ENCODE measurements at places on chromosomes 11 and 22. TPM values are rescaled to one million over a fixed set of nuclear protein-coding genes. Genes with fewer than 3 reads are reported as not detected.
A peak's percentile ranks its signal among the peaks of the same experiment; 100 is the strongest.

GRCh38 chr11:108035690-108036089, 27.0 kb downstream of the CUL5 start:
- DNase-seq = no peak

DNA sequence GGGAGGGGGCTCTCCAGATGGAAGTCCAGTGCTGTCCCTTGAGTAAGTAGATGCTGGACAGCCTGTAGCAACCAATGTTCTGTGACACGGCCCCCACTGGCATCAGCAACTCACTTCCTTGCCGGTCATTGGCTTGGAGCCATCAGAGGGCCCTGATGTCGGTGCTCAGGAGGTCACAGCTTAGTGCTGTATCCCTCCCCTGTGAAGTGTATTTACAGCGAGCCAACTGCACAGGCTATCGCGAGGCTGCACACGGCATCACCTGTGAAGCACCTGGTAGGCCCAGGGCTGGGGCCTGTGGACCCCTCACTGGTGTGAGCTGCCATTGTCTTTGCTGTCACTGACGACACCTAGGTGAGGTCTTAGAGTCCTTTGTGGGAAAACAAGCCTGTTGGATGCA, 13.4 kb upstream of the ACR start:
- no peak for DNase-seq

GRCh38 chr11:2666401-2666741, 33.4 kb downstream of the KCNQ1OT1 start:
- no peak for DNase-seq

GRCh38 chr11:120224972-120225909, 14.4 kb downstream of the OAF start:
- no peak for DNase-seq

DNA sequence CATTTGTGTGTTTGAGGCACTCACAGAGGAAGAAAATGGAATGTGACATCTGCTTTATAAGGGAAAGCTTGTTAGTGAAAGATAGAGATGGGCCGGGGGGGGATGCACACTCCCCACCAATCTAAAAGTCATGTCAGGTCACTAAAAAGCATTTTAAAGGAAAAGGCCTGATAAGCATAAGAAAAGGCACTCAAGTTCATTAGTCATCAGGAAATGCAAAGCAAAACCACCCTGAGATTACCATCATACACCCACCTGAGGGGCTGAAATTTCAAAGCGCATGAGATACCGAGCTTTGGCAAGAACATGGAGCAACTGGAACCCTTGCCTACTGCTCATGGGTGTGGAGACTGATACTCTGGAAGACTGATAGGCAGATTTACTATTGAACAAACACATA, 77.9 kb upstream of the ANO1 start:
- no peak for DNase-seq

- no peak for DNase-seq
Measured at GRCh38 chr11:77724636-77725035, 87.0 kb upstream of the CLNS1A start.

GRCh38 chr22:29470159-29470855, 9.7 kb upstream of the NEFH start:
- peak; percentile 48 for DNase-seq

DNA sequence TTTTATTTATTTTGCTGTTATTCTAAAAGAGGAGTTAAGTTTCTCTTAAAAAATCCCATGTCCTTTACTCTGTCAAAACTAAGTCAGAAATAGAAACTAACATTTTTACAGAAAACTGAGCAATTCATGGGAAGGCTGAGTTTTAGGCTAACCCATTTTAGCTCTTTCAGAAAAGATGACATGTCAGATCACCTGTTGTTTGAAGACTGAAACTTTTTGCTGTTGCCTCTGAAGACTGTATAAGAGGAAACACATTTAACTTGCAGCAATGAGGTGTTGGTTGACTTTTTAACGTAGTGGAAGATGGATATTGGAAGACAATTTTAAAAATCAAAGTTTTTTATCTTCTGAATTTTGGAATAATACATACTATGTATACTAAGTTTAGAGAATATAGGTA, 115.4 kb downstream of the METTL15 start:
- no peak for DNase-seq

- DNase-seq = no peak
Measured at GRCh38 chr11:61940466-61940865, 9.7 kb upstream of the BEST1 start.

DNA sequence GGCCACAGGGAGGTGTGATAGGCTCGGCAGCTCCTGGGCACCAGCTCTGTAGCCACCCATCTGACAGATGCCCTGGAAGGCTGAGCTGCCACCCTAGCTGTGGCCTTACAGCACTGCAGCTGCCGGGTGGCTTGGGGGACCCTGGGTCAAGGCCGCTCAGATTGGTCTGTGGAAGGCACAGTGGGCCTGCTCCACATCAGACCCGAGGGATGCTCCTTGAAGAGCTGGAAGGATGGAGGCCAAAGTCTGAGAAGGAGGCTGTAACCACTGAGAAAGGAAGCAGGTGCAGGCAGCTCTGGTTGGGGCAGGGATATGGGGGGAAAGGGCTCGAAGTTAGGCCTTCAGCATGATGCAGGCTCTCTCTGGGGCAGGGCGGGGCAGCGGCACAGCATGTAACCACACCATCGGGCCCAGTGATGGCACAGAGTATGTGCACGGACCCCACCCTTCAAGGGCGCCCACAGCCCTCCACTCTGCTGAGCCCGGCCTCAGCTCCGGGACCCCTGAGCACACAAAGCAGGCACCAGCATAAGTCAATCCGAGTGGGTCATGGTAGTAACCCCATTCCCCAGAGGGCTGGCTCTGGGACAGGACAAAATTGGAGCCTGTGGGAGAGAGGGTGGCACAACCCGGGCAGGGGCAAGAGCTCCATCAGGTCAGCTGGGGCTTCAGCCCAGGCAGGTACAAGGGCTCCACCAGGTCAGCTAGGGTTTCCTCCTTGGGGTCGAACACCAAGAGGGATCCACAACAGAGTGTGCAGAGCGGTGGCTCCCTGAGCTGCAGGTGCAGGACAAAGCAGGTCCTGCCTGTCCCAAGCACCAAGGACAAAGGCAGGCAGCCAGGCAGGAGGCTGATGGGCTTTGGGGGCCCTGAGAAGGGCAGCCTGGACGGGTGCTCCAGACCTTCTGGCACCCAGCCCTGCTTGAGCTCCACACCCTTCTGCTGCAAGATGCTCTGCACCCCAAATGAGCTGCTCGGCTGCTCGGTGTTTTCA, 1511.1 kb downstream of the BRD1 start:
- DNase-seq = no peak

DNA sequence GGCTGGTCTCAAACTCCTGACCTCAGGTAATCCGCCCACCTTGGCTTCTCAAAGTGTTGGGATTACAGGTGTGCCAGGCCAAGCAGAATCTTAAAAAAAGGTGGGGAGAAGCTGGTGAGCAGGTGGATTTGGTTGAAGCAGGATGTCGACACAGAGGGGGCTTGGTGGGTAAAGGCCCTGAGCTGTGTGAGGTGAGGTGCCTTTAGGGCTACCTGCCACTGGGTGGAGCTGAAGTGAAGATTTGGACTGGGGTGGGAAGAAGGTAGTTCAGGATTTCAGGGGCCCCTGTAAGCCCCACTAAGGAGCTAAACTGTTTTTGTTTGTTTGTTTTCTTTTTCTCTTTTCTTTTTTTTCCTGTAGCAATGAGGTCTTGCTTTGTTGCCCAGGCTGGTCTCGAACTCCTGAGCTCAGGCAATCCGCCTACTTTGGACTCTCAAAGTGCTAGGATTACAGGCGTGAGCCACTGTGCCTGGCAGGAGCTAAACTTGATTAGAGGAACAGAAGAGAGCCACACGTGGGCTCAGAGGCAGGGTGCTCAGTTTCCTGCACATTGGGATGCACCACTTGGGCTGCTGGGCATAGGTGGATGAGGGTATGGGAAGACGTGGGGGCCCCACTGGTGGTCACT, 6.0 kb downstream of the P2RX6 start:
- no peak for DNase-seq

DNA sequence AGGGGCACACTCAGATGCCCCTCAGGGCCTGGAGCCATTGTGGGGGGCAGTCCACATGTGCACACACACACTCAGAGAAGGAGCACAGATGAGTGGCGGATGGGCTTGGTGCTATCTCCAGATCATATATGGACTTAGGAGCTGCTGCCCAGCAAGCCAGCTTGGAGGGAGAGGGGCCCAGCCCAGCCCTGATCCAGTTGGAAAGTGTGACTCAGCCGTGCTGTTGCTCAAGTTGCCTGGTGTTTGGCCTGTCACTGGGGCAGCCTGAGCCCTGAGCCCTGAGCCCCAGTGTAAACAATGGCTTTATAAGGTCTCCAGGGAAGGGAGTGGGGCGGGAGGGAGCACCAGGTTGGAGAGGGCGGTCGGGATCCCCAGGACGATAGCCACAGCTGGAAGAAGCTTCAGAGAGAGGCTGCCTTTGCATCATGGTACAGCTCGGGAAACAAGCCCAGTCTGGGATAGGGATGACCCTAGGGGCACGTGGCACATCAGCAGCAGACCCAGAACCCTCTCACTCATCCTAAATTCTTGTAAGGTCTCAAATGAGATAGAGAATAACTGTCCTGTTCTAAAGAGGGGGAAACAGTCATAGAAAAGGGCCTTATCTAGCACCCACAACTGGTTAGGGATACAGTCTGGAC, 4.8 kb downstream of the SELENOM start:
- no peak for DNase-seq

DNA sequence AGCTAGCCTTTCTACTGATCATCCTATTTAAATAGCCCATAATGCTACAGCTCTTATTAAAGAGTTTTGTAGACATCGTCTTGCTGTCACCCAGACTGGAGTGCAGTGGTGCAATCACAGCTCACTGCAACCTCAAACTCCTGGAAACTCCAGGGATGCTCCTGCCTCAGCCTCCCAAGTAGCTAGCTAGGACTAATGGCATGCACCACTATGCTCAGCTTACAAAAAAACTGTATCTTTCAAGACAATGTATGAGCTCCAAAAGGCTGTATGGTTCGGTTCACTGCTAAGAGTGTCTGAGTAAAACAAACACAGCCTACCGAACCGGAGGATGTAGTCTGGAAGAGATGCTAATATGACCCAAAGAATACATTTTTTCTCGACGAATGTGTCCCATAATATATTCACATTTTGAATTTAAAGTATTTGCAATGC, 2.6 kb downstream of the TAF1D start:
- DNase-seq = no peak

GRCh38 chr11:6646071-6646470, 9.5 kb downstream of the DCHS1 start:
- DNase-seq = no peak

GRCh38 chr22:46854125-46854870, 91.8 kb downstream of the TBC1D22A start:
- DNase-seq = no peak

GRCh38 chr11:45859661-45860140, 12.4 kb downstream of the CRY2 start:
- no peak for DNase-seq

DNA sequence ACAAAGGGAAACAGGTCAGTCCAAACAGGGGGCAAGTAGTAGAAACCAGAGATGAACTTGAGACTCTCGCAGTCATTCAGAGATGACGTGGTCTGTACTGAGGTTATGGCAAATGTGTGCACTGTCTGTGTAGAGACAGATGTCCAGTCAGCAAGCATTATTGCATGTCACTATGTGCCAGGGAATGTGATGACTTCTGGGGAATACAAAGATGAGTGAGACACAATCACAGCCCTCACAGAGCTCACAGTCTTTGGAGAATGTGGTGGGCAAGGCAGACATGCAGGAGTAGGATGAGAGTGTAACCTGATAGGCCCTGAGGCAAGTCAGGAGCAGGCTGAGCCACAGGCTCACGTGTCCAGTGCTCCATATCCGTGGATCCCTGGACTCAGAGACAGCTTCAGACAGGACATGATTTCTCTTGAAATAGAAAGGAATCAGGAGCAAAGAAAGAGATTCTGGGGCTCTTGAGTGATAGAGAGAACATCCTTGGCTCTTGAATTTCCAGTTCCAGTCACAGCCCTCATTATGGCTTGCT, 550.7 kb downstream of the ETS1 start:
- DNase-seq = no peak

DNA sequence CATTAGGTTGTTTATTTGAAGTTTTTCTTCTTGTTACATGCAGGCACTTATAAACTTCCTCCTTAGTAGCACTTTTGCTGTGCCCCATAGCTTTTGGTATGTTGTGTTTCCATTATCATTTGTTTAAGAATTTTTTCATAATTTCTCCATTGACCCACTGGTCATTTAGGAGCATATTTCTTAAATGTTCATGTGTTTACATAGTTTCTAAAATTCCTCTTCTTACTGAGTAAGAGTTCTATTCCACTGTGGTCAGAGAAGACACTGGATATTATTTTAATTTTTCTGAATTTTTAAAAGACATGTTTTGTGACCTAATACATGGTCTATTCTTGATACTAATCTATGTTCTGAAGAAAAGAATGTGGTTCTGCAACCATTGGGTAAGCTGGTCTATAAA, 333.0 kb downstream of the DDX10 start:
- no peak for DNase-seq

DNA sequence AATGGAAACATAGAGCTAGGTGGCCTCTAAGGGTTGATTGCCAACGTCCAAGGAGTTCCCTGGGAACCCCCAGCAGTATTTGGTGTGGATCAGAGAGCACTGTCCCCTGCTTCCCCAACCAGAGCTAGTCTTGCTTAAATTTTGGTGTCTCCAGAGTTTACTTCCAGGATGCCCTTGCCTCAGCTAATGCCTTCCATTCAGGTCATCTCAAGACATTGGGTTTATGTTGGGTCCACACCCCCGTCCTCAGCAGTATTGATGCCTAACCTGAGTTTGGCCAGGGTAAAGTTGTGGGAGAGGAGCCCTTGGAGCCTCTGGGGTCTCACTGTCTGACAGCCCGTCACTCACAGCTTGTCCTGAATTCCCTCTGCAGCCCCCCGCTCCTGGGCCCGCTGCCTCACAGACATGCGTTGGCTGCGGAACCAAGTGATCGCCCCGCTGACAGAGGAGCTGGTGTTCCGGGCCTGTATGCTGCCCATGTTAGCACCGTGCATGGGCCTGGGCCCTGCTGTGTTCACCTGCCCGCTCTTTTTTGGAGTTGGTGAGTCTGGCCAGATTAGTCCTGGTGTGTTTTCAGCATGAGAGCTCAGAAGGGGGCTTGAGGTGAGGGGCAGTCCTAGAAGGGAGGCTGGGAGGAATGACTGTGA, 1.4 kb downstream of the RCE1 start:
- no peak for DNase-seq

DNA sequence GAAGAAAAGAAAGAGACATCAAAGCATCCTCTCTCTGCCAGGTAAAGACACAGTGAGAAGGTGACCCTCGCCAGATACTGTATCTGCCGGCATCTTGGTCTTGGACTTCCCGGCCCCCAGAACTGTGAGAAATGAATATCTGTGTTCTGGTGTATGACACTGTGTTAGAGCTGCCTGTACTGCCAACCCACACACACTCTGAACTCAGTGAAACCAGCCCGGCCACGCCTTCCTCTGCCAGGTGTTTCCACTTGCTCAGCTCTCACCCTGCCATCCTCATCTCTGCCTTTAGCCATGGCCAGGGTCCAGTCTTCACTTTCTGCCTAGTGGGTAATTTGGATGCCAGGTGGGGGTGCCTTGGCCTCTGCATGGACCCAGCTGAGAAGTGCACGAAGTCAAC, 24.0 kb downstream of the CBX7 start:
- no peak for DNase-seq

The WNT7B gene
- not detected for total RNA-seq

The OR8G5 gene
- not detected for total RNA-seq

The CST6 gene
- not detected for total RNA-seq

The OR52A1 gene
- not detected for total RNA-seq

The OR51B2 gene
- total RNA-seq = not detected

Data from CD8-positive, alpha-beta memory T cell (primary cell).